OCI-M1 (cell line): ENCODE measurements at places on chromosomes 2 and 18.

GRCh38 chr2:25103287-25103871, 61.5 kb downstream of the EFR3B start:
- DNase-seq = no peak

- peak; percentile 24 for DNase-seq
These were observed 56.1 kb downstream of the MSH2 start for GRCh38 chr2:47459021-47459420.

DNA sequence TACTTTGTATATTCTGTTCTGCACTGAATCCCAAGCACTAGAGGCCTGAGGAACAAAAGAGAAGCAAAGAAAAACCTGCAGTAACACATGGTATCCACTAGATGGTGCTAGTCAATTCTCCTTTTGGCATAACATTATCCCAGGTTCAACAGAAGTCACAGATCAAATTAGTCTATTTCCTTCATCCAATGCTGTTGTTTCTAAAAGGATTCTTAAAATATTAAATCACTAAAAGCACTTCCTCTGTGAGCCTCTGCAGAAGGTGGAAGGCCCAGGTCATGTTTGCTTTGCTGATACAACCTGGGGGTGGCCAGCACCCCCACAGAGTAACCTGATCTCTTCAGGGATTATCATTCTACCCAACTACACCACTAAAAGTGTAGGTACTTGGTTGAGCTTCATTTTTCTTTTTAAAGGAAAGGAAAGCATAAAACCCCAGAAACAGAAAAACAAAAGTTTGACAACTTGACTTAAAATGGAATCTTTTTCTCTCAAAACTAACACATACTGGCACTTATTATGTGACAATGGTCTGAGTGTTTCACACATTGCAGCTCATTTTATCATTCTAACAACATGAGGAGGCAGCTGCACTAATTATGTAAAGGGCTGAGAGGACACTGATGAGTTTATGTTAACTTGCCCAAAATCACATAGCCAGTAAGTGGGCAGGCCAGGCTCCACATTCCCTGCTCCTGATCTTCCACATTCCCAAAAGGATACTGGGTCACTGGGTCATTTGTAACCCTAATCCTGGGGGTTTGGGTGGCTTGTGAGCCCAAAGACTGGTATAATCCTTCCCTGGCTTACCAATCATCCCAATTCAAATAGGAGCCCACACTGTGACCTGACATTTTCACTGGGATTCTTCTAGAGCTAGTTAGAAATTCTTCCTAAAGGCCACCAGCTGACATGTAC, 66.8 kb upstream of the DNER start:
- peak; percentile 64 for DNase-seq

DNA sequence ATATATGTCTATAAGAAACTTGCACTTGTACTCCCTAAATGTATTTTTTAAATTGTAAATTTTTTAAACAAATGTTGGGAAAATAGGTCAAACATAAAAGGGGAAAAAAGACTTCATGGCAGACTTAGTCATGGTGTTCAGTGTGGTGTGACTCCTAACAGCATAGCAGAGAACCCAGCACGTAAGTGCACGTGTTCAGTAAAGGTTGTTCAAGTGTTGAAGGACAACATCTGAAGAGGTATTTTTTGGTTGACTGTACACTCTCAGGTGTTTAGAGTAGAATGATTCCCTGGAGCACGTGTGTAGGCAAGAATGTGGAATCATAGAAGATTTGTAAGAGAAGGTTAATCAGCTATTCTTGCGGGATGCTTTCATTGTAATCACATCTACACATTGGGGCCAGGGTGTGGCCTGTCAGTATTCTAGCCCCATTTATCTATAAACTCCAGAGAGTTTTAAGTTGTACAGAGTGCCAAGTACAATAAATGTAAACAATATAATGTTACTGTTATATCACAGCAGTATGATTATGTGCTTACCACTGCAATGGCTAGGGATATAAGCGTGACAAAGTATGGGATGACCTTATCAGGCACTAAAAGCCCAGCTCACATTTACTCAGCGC, 106.8 kb downstream of the CRIM1 start:
- no peak for DNase-seq

GRCh38 chr2:161386228-161386824, 29.8 kb upstream of the TBR1 start:
- no peak for DNase-seq
